ENCODE measurements at places on chromosomes 6 and 20.

- no peak for DNase-seq
Measured at GRCh38 chr6:113824411-113824810, 32.7 kb upstream of the MARCKS start.

DNA sequence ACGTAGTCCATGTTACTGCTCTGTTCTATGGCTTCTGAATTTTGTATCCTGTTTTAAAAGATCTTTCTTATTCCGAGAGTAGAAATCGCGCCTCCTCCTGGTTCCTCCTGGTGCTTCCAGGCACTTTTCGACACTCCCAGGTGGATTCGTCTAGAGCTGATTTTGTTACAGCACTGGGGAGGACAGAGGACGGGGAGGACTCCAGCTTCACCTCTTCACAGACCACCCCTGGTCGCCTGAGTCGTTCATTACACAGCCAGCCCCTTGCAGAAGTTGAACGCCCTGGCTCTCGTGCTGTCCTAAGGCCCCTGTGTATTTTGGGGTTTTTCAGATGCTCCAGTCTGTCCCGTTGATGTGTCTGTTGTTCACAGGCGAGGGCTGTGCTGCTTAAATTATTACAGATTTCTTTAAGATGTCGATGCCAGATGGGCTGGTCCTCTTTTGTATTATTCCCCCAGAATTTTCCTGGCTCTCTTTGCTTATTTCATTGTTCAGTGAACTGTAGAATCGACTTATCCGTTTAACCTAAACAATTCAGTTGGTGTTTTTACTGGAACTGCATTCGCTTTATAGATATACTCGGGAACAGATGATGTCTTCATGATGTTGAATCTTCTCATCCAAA, 30.5 kb downstream of the COL20A1 start:
- no peak for DNase-seq

GRCh38 chr6:15132167-15132566, 113.7 kb upstream of the JARID2 start:
- DNase-seq: no peak

GRCh38 chr6:134190883-134191282, 127.0 kb downstream of the SGK1 start:
- DNase-seq: no peak

- no peak for DNase-seq
Measured at GRCh38 chr6:14640631-14641030, 523.1 kb downstream of the CD83 start.

DNA sequence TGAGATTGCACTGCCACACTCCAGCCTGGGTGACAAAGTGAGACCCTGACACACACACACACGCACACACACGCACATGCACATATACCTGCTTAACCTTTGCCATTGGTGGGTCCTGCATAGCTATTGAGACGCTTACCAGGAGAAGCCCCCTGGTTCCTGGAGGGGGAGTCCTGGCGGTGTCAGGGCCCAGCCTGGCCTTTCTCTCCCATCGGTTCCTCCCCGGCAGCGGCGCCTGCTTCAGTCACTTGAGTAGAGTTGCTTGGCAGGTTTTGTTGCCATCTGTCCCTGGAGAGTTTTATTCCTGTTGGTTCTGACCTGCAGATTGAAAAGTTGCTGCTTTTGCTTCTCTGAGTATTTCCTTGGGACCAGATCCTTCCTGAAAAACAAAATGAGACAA, 20.6 kb upstream of the FAM209A start:
- DNase-seq: no peak

- DNase-seq: no peak
Measured at GRCh38 chr20:57387945-57388371, 3.2 kb upstream of the RBM38 start.

DNA sequence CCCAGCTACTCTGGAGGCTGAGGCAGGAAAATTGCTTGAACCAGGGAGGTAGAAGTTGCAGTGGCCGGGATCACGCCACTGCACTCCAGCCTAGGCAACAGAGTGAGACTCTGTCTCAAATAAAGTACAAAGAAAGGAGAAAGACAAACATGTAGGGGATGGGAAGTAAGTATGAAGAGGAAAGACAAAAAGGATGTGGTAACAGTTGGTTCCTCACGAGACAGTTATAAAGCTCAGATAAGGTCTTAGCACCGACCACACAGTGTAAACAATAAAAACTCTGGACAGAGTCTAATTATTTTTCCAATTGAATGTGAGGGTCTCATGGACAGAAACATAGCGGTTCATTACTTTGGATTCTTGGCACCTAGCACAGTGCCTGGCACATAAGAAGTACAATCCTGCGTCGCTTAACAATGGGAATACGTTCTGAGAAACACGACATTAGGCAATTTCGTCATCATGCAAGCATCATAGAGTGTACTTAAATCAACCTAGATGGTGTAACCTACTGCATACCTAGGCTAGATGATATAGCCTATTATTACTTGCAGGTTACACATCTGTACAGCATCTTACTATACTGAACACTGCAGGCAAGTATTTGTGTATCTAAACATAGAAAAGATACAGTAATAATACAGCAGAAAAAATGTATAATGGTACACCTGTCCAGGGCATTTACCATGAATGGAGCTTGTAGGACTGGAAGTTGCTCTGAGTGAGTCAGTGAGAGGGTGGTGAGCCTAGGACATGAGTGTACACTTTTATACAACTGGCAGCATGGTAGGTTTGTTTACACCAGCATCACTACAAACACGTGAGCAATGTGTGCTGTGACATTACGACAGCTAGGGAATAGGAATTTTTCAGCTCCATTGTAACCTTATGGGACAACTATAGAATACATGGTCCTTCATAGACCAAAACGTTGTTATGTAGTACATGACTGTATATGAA, 38.2 kb downstream of the MBOAT1 start:
- DNase-seq: no peak

DNA sequence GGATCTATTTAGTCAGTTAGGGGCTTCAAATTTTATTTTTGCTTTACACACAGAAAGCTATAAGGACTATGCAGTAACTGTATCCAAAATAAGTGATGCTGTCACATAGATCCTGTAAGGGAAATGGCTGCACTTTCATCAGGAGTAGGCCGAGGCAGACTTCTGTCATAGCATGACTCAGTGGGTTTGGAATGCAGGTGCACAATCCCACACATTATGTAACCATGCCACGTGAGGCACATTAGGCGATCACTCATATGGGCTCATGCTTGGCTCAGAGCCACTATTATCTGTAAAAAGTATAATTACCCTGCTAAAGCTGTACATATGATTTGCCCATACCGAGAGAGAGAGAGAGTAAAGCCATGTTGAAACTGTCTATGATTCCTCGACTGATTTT, 1189.4 kb upstream of the EYS start:
- no peak for DNase-seq

DNA sequence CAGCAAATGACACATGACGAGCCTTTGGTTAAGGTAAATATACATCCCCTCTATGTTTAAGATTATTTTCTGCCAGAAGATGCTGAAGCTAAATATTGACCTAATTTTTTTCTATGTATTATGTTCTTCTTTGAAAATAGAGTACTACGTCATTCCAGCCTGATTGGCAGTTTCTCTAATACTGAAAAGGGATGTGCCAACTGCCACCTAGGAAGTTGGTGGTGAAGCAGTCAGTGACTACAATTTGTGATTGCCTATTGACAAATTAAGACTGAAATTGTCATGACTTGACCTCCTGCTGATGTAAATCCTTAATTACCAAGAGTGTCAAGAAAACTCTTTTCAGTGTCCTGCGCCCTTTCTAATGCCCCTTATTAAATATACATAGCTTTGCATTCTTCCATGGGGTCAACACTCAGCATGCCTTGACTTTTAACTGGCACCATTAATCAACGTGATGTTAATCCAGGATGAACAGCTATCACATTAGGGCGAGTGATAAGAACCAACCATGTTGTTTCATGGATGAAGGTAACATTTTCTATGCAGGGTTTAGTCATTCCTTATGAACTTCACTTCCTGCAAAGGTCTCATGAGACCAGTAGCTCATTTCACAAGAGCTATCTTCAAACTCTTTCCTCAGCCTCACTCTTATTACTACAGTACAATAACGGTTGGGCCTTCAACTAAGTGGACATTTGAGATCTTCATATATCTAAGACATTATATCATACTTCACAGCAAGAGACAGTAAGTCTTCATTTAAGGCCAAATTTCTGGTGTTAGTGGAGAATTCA, 22.5 kb upstream of the SGK1 start:
- DNase-seq: peak; percentile 83

DNA sequence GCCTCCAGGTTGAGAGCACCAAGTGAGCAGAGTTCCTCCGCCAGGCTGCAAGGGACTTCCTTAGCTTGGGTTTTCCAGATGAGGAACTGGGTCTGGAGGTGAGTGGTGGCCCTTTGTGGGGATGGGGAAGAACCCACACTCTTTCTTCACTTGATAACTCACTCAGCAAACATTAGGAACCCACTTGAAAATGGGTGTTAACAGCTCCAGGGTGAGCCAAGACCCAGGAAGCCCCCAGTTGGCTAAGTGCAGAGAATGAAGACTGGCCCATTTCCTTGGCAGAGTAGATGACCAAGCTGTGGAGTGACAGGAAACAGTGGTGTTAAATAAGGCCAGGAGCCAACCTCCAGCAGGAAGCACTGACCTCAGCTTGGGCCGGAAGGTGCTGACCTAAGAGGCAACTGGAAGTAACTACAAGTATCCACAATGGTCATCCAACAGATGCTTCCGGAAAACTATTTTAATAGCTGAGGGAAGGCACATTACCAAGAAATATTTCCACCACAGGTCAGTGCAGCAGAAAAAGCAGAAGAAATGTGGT, 22.7 kb downstream of the MRPL14 start:
- DNase-seq: peak; percentile 70
